Midbrain (tissue), 1 donor: ENCODE measurements at places on chromosomes 1 and 21.
A peak's percentile ranks its signal among the peaks of the same experiment; 100 is the strongest.

DNA sequence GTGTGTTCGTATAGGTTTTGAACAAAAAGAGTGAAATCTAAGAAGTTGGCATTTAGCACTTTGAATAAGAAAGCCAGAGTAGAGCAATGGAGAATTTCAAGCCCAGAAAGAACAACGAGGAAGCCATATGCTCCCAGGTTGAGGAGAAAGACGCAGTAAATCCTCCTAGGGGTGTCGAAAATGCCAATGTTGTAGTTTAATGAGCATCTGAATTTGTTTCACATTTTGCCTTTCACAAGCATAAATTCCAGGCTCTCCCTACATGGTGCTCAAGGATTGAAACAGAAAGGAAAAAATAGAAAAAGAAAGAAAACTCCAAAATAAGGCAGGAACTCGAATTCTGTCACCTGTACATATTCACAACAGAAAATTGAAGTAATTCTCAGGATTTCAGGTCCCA, 264.7 kb upstream of the SGIP1 start:
- no peak for DNase-seq

DNA sequence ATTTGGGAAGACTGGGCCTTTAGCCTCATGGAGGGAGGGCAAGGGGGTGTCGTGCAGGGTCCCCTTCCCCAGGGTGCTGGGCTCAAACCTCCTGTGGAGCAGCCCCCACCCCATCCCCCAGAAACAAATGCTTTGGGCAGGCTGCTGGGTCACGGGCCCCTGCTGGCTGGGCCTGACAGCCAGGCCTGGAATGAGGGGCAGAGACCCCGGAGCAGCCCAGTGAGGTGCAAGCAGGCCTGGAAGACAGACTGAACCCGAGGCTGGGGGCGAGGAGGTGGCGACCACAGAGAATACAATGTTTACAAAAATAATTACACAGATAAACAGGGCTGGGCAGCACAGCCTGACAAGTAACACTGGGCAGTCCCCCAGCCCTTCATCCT, 5.3 kb downstream of the CCDC24 start:
- DNase-seq = no peak

DNA sequence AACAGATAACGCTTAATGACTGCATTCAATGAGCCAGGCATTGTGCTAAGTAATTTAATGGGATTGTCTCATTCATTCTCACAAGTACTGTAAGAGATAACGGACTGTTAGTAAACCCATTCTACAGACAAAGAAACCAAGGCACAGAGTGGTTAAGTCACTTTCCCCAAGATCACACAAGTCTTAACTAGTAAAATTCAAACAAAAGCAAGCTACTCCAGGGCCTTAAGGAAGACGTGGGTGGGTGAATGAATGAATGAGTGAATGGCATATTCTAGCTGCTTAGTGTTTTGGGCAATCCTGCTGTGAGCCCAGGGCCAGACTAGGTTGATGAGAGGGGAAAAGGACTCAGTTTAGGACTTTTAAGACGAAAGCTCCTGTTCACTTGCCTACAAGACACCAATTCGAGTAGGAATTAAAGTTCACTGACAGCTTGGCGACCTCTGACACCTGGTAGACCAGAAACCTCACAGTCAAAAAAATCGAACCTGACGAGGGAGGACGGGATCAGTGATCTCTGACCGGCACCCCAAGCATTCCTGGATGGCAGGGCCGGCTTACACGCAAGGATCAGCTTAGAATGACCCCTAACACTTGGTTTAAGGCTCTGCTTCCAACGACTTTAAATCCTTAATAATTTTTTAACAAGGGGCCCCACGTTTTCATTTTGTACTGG, 557 bp downstream of the EMC1 start:
- no peak for DNase-seq

DNA sequence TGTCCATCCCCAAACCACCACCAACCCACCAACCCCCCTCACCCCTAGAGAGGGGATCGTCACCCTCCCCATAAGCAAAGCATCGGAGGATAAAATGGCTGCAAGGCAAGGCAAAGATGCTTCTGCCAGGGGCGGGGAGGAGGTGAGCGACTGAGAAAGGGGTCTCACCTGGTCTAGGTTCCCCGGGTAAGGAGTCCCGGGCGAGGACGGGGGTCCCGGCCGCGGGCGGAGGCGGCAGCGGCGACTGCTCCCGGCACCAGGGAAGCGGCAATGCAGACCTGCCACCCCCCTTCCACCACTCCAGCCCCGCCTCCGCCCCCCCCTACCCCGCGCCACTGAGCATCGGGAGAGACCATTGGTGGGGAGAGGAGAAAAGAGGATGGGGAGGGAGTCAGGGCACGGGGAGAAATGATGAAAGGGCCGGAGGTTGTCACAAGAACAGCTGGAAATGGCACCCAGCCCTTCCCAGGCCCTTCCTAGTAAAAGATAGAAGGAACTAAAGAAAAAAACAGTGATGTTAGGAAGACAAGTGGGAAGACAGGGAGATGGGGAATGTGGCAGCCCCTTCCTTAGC, at the start of gene SV2A:
Gene SV2A, minus strand, starts transcription at position 274 of the 574 bp plus-strand sequence. CDS start 4,004 bp downstream, outside the sequence.
- DNase-seq = peak; percentile 75

DNA sequence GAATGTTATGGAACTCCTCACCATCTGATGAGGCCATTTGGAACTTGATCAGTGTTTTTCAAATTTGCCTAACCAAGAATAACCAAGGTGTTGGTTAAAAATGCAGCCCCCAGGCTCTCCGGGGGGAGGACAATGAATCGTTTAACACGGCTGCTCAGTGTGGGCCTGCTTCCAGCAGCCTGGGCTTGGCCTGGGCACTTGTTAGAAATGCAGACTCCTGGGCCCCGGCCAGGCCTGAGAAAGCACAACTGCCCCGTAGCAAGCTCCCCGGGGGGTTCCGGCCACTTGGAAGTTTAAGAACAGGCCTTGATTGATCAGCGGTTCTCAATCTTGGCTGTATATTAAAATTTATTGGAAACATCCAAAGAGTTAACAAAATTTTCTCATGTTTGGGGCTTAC, 22.8 kb upstream of the C2CD2 start:
- no peak for DNase-seq

DNA sequence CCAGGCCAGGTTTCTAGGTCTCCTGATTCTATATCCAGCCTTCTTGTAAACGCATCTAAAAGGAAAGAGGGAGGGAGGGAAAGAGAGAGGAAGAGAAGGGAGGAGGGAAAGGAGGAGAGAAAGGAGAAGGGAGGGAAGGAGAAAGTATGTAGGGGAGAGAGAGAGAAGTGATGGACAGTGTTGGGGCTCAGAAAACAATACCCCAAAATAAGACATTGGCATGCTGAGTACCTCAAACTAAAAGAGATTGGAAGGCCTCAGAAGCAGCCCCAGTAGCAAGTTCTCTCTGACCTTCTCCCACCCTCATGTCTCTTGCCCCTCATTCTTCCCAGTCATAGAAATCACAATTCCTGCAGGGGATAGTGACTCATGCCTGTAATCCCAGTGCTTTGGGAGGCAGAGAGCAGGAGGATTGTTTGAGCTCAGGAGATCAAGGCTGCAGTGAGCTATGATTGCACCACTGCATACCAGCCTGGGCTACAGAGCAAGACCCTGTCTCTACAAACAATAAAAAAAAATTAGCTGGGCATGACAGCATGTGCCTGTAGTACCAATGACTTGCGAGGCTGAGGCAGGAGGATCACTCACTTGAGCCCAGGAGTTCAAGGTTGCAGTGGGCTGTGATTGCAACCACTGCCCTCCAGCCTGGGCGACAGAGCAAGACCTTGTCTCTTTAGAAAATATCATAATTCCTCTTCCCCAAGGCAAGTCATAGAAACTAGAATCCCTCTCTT, 51.2 kb downstream of the DNTTIP2 start:
- DNase-seq = no peak

DNA sequence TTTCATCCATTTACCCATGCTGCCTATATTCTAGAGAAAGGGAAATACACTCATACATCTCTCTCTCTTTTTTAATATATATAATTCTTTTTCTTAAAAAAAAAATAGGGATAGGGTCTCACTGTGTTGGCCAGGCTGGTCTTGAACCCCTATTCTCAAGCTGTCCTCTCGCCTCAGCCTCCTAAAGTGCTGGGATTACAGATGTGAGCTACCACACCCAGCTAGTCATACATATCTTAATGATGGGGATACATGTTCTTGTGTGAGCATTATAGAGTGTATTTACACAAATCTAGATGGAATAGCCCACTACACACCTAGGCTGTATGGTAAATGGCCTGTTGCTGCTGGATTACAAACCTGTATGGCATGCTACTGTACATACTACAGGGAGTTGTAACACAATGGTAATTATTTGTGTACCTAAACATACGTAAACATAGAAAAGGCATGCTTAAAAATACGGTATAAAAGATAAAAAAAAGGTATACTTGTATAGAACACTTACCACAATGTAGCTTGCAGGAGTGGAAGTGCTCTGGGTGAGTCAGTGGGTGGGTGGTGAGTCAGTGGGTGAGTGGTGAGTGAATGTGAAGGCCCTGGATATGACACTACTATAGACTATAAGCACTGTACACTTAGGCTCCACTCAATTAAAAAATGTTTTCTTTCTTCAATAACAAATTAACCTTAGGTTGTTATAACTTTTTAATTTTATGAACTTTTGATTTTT, 72.9 kb downstream of the IVNS1ABP start:
- no peak for DNase-seq

DNA sequence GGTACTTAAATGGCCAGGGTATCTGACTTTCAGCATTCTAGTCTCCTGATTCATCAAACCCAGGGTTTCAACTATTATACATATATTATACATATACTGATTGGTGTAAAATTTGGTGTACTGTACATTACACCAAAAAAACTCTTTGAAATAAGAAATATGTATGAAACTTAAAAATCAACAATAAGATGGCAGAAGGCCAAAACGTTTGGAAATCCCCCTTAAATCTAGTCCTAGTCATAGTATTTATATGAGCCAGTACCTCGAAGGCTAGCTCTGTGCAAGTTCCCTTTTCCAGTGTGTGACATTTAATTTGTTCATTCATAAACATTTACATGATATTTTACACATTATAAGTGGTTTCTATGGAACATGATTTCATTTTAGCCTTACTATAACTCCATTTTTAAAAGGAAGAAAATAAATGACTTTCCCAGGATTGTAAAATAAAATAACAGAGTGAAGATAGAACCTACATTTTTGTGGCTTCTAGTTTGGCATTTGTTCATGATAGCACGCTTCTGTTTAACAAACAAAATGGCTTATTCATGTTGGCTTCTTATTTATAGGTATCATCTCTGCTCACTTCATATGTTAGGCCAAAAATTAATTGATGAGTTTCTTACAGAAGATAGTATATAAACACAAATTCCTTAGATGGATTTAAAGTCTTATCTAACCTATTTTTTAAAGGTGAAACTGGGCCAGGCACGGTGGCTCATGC, 18.8 kb upstream of the ZNF281 start:
- no peak for DNase-seq

DNA sequence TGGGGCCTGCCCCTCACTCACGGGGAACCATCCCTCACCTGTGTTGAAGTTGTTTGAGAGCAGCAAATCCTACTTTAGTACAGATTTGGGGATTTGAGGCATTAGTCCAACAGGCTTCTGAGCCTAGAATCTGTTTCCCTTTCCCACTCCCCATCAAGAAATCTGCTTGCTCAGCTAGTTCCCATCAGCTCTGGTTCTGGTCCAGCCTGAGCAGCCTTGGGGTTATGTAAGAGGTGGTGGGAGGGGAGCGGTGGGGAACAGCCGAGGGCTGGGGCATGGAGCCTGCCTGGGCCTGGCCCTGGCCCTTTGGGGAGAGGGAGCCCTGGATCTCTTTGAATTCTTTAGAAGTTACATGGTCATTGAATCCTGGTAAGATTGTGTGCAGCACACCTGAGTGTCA, 4.1 kb downstream of the GSTM5 start:
- DNase-seq = no peak

GRCh38 chr1:232106415-232106814, 479.8 kb downstream of the DISC1 start:
- DNase-seq = no peak

DNA sequence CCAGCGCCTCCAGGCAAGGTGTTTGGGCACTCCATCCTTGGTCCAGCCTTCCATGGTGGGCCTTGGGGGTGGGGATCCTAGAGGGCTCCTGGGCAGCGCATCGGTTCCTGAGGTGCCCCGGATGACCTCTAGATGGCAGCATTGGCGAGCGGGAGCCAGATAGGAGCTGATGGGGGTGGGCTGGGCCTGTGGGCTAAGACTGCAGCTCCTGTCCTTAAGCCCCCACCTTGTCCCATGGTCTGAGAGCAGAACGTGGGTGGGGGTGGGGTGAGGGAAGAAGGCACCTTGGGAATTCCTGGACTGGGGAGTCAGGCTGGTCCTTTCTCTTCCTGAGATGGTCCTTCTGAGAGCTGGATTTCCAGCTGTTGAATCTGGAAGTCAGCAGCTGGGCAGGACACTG, 93.4 kb upstream of the CSF3R start:
- DNase-seq = peak; percentile 34

- DNase-seq = no peak
These were observed 45.4 kb downstream of the SLC45A1 start for GRCh38 chr1:8363186-8363766.

DNA sequence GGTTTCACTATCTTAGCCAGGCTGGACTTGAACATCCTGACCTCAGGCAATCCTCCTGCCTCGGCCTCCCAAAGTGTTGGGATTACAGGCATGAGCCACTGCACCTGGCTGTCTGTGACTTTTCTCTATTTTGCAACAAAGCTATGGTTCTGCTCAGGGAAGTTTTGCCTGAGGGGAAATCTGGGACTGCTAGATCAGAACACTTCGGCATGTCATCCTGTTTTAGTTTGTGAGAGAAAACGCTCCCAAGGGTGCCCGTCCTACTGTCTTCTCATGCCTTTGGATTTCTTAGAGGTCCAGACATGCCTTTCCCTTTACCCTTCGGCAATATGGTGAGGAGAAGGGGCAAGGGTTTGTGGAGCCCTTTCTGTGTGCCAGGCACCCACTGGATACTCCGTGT, 5.6 kb upstream of the CORT start:
- no peak for DNase-seq

DNA sequence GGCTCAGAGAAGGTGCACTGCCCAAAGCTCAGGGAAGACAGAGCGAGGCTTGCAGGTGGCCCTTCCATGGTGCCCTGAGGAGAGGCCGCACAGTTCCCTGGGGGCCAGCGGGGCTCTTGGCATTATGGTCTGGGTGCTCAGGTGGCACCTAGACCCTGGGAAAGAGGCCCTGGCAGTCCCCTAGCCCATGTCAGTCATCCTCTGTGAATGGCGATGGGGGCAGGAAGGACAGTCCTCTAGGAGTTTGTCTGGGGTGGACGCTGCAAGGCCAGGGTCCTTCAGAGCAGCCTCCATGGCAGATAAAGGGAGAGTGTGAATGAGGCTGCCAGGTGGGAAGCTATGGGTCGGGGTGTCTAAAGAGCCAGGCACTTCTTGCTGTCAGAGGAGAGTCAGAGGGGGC, 345.9 kb upstream of the VAMP3 start:
- DNase-seq = no peak

DNA sequence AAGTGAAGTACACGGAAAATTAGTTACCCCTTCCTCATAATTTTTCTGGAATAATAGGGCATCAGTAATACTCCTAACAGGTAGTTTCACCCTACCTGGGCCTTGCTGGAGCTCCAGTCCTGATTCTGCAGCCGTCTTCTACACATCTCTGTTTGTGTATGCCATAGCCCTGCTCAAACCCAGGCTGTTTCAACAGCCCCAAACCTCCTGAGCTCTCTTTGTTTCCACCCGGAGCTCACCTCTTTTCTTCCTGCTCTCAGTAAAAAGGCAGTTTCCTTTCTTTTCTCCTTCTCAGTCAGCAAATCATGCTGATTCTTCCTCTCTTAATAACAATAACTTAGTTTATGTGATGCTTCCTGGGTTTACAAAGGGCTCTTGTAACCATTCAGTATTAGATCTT, 355.1 kb upstream of the RUNX1 start:
- no peak for DNase-seq

- DNase-seq = no peak
These were observed 17.8 kb upstream of the FAM131C start for GRCh38 chr1:16091296-16091695.

- DNase-seq = peak; percentile 87
These were observed 145.5 kb upstream of the IRF2BP2 start for GRCh38 chr1:234755449-234755863.
